ENCODE measurements at places on chromosomes 6 and 20.

- peak; percentile 34 for DNase-seq
Observed at GRCh38 chr20:62741191-62741691, 32.6 kb downstream of the NTSR1 start.

DNA sequence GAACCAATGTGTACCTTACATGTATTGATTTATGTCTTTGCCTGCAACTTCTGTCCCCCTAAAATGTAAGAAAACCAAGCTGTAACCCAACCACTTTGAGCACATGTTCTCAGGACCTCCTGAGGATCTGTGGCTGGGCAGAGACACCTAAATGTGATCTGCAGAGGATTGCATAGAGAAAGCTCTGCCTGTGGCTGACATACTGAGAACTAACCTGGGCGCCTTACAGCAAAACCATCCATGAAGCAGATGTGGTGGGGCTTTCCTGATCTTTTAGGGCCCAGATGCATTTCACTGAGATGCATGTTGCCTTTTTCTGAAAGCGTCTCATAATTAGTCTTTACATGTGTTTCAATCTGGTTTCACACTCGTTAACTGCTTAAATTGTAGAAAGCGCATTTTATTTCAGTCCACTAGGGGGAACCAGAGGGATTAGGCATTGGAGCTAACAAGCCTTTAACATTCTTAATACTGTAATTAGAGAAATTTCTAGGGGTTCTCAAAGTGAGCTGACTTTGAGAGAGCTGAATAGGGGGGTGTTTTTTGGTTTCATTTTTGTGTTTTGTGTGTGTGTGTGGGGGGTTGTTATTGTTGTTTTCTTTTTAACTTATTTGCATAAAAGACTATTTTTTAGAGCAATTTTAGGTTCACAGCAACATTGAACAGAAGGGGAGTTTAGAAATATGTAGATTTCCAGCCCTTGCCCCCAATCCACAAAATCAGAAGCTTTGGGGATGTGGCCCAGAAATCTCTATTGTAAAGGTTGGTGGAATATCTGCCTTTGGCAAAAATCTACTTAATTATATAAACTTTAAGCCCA is 50.9 kb upstream of the FAM184A start:
- peak; percentile 73 for DNase-seq

DNA sequence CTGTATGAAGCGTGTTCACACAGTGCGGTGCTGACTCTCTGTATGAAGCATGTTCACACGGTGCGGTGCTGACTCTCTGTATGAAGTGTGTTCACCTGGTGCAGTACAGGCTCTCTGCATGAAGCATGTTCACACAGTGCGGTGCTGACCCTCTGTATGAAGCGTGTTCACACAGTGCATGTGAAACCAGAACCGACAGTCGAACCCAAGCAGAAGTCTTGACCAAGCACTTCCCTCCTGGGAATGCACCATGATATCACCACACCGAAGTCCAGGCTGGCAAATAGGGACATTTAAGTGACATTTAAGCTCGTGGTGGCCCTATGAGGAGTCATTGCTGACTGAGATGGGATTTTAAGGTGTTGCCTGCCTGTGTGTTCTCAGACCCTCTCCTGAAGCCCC is 11.3 kb upstream of the SERPINB1 start:
- no peak for DNase-seq

GRCh38 chr6:41560431-41561192 is 14.4 kb downstream of the FOXP4 start:
- DNase-seq = no peak

GRCh38 chr6:28863604-28864325 is 60.0 kb downstream of the TRIM27 start:
- DNase-seq = peak; percentile 84

- DNase-seq = no peak
Observed at GRCh38 chr6:150486048-150486447, 113.6 kb upstream of the PLEKHG1 start.

DNA sequence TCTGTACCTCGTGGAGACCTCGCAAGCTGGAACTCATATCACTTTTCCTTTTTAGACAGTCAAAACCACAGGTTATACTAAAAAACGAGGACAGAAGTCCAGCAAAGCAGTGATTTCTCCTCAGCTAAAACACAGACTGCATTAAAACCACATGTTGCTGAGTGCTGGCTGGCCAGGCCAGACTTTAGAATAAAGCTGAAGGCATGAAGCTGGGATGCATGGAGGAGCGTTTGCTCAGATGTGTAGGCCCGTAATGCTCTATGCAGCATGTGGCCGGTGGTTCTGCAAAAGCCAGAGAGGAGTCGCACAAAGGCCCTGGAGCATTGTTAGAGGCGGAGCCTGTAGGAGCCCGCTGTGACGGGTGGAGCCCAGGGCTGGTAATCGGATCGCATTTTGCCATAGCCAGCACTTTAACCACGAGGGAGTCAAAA is 83.6 kb downstream of the SMOC2 start:
- DNase-seq = no peak

DNA sequence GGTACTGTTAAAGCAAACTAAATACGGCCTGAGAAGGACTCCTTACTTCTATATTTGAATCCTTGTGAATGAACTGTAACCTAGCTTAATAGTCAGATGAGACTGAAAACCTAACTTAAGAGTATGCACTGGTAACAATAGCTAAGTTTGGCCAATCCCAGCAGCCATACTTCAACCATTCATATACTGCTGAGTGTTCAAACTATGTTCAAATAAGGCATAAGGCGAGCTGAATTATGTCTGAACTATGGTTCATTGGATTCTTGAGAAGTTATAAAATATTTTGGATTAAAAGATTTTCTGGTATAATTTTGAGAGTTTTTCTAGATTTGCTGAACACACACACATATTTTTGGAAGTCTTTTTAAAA is 2.2 kb downstream of the SMPDL3A start:
- no peak for DNase-seq

DNA sequence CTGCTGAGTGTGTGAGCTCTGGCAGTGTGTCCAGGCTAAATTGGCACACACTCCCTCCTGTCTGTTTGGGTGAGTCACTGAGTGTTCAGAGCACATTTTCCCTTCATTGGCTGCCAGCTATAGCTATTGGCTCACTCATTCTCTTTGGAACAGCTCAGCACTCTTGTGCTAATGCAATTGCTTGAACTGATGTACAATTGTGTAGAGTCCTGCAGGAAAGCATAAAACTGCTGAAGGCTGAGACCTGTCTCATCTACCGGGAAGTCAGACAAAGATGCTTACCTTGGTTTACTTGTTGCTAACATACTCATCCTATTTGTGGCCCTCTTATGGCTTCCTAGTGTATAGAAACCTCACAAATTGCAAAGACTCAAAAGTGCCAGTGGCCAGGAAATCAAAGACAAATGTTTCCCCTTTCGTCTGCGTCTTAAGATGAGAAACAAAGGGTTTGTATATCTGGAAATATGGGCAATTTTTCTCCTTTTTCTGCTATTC is 351.0 kb downstream of the BCKDHB start:
- DNase-seq = peak; percentile 96

DNA sequence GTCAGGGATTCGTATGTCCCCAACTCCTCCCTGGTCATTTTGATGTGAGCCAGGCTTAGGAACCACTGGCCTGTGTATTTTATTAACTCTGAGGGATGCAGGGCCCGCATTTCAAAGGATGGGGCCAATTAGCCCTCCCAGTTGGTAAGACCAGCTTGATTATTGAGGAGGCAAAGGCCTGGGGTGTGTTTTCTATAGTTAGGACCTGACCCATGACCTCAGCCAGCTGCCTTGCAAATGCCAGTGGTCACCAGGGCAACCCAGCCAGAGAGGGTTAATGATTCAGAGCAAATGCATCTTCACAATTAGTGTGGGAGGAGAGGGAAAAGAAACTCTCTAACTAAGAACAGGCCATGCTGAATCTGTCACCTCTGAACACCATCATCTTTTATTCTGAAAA is 835.4 kb downstream of the MAFB start:
- DNase-seq = peak; percentile 91
